ENCODE measurements at places on chromosomes 2 and 18.

DNA sequence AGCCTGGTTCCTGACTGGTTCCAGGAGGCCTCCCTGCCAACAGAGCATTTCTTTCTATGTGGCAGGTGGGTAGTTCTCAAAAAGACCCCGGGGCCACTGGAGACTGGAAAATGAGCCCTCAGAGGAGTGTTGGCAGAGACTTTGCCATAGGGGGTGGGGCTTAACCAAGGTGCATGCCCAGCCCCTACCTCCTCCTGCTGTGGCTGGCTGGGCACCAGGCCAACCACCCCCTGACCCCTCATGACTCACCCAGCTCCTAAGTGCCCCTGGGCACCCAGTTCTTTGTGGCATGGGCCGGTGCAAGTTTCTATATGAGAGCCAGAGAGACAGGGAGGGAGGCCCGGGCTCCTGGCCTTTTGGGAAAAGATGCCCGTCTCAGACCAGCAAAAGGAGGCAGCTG, 98.2 kb upstream of the SMAD2 start:
- no peak for DNase-seq

DNA sequence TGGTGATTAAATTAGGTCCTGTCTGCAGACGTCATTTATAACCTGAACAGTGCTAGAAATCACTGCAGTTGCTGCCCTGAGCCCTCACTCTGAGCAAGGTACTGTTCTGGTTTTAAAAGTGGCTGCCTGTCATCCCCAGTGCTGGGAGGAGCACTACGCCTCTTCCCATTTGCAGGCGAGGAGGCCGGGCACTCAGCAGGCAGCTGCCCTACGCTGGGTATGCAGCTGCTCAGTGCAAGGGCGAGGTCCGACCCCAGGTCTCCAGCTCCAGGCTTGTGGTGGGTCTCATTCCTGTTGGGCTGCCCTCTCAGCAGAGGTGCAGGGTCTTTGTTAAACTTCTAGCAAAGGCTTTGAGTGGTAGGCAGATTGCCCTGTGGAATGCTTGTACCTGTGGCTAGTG, 15.7 kb downstream of the CNDP2 start:
- DNase-seq = no peak

DNA sequence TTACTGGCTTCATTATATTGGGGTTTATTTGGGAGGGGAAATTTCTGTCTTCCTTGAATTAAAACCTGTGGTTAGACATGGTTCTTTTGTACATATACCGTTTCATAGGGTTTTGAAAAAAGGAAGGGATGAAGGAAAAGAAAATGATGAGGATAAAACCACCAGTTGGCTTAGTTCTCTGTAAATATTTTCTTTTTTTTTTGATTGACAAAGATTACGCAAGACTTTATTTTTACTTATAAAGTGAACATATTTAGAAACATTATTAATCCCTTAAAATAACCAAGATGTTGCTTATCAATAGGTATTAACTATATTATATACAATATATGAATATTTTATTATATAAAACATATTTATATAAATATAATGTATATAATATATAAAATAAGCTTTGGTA, 45.1 kb upstream of the TUBA3E start:
- no peak for DNase-seq

GRCh38 chr2:75788154-75788553, 77.4 kb upstream of the GCFC2 start:
- DNase-seq = no peak

- DNase-seq = no peak
Observed at GRCh38 chr18:62384610-62385097, 59.5 kb downstream of the TNFRSF11A start.

- DNase-seq = no peak
Observed at GRCh38 chr2:102418421-102418961, 4.5 kb upstream of the IL18RAP start.

GRCh38 chr2:47512581-47513083, 109.7 kb downstream of the MSH2 start:
- DNase-seq = no peak

DNA sequence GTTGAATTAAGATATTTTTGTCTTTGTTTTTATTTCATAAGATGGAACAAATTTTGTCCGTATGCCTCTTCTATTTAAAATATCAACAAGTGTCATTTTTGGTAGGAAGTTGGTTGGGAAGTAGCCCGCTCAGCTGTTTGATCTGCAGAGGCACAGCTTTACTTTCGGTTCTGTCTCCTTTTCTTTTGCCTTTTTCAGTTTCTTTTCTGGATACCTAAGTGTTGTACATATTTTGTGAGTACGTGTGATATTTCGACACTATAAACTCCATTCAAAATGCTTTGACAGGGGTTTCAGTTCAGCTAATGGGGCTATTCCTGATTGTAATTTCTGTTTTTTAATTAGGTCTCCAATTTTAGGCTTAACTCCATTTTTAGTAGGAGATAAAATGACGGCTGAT, 1785.0 kb upstream of the LRRTM1 start:
- no peak for DNase-seq

DNA sequence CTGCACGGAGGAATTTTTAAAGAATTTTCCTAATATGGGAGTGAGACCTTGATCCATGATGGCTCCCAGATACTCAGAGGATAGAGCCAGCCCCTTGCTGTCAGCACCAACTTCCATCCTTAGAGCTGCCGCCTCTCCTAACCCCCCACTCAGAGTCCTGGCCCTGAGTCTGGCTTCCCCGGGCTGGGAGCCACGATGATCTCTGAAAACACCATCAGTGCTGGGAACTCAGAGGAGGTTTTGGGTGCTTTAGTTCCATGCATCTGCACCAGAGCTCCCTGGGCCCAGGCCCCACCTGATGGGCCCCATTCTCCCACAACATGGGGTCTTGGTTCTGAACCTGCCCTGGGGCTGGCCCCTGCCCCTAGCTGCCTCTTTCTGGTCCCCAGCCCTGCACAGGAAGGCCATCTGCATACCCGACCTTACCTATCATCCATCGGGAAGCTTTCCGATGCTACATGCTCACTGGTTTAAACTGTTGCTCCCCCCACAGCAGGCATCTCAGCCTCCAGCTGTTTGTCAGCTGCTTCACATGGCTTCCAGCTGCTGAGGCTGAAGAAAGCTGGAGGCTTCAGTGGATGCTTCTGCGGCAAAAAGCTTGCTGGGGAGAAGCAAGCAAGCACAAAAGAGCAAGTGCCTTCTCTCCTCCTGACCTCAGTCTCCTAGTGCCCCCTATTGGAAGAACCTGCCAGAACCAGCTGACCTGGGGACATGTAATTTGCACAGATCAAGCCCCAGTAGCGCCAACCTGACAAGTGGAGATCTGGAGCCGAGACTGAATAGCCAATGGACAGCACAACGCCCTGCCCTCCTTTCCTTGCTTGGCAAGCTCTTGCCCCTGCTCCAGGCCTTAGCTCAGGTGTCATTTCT, 24.2 kb upstream of the RHOB start:
- no peak for DNase-seq

GRCh38 chr2:235588750-235589149, 94.9 kb downstream of the AGAP1 start:
- no peak for DNase-seq

DNA sequence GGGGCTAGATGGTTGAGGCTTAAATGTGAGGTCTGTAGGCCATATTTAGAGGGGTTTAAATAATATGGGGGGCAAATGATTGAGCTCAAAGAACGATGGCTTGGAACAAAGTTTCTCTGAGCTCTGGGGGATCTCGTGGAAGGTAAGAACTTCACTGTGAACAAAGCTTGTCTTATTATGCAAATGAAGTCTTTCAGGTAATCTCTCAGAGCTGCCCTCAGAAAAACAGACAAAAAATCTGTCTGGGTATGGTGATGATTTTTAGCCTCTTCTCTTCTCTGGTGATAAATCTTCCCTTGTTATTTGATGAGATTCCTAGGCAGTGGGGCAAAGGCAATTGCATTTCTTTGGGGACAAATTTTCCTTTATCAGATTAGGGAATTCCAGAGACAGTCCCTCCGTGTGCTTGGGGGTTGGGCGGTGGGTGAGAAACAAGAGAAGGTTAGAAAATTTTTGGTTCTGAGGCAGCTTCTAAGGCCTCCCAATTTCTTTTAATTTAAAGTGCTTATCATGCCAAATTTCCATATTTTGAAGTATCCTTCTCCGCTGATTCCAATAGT, 760.4 kb downstream of the TSN start:
- DNase-seq = no peak

DNA sequence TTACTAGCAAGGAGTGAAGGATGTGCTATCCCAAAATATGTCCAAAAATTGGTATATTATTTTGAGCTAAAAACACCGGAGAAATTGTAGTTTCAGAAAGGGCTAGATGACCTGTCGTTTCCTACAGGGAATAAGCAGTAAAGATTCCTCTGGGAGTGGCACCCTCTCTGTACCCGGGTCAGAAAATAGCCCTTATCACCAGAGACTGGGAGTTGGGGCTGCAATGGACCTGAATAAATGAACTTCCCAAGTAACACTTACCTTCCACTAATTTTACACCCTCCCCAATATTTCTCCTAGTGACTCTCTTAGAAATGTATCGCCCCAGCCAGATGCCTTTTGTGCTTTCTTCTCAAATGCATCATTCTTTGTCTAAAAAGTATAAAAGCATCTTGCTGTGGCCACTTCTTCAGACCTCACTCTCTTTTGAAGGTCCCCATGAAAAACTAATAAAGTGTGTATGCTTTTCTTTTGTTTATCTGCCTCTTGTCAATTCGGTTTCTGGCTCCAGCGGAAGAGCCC, 734 bp upstream of the RMC1 start:
- no peak for DNase-seq
